ENCODE measurements at places on chromosomes 5 and 9.
A peak's percentile ranks its signal among the peaks of the same experiment; 100 is the strongest.

DNA sequence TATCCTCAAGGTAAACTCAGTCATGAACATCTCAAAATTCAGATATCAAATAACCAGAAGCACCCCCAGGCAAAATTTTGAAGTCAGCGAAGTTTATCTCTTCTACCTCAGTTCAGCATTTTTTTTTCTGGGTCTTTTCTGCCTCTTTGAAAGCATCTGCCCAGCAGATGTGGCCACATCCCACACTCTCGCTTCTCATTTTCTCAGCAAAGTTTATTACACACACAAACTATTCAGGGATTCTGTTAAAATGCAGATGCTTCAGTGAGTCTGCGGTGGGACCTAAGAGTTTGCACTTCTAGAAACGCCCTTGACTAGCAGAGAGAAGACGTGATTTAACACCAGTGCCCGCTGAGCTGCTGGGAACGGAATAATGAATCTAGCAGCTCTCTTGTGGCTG is 19.3 kb downstream of the RASEF start:
- DNase-seq: no peak

GRCh38 chr5:142107736-142108431 is 695 bp upstream of the NDFIP1 start:
- no peak for DNase-seq

DNA sequence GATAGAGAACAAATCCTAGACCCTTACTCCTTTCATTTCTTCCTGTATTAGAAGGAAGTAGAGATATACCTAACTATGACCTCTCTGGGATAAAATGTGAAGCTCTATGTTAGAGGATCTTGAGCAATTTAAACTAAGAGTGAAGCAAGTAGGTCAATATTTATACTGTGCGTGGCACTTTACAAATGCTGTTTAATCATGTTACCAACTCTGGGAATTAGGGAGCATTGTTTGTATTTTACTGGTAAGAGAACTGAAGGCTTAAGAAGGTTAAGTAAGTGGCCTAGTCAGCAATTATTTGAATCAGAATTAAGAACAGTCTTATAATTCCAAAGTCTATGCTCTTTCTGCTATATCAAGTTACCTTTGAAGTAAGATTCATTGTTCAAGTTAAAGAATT is 12.0 kb downstream of the TNC start:
- no peak for DNase-seq

DNA sequence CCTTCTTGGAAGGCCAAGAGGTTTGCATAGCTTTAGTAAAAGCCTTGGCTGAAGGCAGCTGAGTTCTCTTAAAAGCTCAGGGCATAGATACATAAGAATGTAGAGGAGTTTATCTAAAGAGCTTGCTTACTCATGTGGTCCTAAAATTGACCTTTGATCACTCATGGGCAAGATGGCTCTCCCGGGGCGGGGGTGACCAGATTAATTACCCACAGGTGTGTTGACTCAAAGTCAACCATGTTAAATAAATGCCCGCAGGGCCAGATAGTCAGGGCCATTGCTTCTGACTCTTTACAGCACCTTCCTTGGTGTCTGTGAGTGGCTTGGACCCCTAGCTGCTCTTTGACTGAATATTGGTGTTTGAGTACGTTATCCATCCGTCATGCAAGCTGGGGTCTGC is 33.1 kb upstream of the GHR start:
- DNase-seq: no peak

- DNase-seq: no peak
Measured at GRCh38 chr5:41457094-41457493, 53.3 kb downstream of the PLCXD3 start.

GRCh38 chr5:96329886-96330529 is 103.0 kb downstream of the PCSK1 start:
- no peak for DNase-seq

DNA sequence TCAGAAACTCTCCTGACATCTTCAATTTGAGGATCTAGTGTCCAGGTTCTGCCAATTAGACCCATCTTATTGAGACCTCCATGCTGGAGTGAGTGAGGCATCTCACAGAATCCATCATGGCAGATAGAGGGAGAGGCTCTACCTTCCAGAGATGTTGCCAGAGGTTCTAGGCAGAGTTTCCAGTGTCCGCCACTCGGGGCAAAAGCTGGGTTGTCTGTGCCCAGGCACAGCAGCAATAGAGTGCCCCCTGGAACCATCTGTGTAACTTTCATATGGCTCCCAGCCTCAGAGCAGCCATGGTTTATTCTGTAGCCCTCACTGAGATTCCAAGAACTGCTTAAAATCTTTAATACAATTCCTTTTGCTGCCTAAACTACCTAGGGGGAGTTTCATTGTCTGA is 16.6 kb upstream of the CCDC112 start:
- DNase-seq: no peak

- DNase-seq: no peak
Measured at GRCh38 chr5:132067941-132068808, 5.4 kb upstream of the CSF2 start.

GRCh38 chr9:129148463-129149204 is 29.4 kb downstream of the IER5L start:
- no peak for DNase-seq

- DNase-seq: peak; percentile 84
Measured at GRCh38 chr9:137034709-137035506, 3.0 kb upstream of the FUT7 start.

DNA sequence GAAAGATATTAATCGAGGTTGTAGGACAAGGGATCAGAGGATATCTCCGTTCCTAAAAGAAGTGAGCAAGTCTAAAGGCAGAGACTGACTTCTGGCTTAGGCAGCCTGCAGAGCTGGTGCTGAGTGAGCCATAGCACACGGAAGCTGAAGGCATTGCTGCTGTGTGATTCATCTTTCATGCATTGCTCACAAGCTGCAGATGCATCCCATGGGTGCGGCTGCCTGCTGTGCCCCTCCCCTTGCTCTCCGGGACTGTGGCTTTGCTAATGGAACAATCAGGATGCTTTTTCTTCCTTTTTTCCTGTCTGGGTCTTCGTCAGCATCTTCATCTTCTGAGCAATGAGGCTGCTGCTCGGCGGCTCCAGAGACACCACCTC is 341.4 kb downstream of the DIRAS2 start:
- DNase-seq: no peak

DNA sequence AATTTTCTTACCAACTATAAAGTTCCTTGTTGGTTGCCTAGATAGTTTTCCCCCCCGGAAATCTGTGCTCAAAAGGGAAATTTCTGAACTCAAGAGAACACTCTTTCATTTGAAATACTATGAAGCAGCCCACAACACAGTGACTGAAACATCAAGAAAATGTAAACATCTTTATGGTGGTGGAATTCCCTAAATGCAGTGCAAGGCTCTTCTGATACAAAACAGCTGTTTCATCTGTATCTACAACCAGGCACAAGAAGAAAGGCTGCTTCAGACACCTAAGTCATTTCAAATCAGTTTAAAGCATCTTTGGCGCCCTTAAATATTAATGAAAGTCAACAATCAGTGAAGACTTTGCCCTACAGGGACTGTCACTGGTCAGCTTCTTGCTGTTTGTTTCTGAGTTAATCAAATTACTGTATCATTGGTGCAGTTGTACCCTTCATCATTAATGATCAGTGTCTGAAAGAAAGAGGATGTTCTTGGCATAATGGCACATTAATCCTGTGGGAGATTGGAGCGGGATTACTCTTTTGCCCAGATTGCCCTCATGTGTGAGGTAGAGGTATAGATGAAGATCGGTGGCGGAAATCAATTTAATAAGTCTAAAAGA is 947.0 kb downstream of the NR2F1-AS1 start:
- no peak for DNase-seq

GRCh38 chr5:59264639-59265245 is 628.8 kb downstream of the PDE4D start:
- DNase-seq: no peak

DNA sequence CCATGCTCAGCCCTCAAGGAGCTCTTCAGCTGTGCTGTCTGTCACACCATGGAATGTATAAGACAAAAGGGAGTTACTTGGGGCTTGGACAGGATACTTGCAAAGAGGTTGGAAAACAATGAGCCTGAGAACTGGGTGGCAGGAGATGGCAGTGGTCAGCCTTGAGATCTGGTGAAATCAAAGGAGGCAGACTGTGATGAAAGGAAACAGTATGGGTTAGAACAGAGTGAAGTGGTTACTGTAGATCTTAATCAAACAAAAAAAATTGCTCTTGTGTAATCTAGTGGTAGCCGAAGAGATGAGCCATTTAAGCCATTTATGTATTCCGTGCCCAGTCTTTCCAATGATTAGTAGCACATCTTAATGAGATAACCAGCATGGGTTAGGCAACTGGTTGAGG is 142.2 kb downstream of the SV2C start:
- no peak for DNase-seq

GRCh38 chr5:114500756-114501155 is 138.9 kb downstream of the KCNN2 start:
- DNase-seq: no peak

GRCh38 chr5:159217236-159217635 is 7.9 kb upstream of the RNF145 start:
- DNase-seq: no peak

DNA sequence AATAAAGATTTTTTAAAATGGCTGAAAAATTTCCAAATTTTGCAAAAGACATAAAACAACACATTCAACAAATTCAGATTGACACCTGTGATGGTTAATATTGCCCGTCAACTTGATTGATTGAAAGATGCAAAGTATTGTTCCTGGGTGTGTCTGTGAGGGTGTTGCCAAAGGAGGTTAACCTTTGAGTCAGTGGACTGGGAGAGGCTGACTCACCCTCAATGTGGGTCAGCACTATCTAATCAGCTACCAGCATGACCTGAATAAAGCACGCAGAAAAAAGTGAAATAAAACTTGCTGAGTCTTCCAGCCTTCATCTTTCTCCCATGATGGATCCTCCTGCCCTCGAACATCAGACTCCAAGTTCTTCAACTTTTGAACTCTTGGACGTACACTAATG is 868.0 kb upstream of the CTNND2 start:
- DNase-seq: no peak

DNA sequence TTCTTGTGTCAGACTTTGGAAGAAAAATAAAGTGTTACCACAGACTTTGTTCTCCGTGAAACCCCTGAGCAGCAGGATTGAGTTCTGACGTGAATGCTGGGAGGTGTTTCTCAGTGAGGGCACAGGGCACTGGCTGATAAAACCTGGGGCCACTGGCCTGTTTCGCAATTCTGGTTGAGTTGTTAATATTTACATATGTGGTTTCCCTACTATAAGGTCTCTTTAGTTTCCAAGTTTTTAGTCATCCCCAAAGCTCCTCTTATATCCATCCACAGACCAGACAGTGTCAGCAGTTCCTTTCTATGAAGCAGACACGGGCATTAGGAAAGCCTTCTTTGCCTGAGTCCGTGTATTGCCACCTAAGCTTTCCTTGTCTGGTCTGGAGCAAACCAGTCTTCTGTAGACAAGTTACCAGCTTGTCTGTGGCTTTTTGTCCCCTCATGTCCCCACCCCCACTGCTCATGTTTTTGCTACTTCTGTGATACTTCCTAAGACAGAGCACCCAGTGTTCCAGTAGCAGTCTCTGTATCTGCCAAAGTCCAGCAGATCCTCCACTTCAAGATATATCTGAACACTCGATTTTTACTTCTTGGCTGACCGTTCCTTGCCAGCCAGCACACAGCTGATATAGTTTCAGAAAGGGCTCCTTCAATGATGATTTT is 42.0 kb downstream of the ACO1 start:
- no peak for DNase-seq

- DNase-seq: no peak
Measured at GRCh38 chr5:64285188-64286130, 119.8 kb downstream of the RNF180 start.

- no peak for DNase-seq
Measured at GRCh38 chr5:95720094-95720786, 10.9 kb upstream of the RHOBTB3 start.

DNA sequence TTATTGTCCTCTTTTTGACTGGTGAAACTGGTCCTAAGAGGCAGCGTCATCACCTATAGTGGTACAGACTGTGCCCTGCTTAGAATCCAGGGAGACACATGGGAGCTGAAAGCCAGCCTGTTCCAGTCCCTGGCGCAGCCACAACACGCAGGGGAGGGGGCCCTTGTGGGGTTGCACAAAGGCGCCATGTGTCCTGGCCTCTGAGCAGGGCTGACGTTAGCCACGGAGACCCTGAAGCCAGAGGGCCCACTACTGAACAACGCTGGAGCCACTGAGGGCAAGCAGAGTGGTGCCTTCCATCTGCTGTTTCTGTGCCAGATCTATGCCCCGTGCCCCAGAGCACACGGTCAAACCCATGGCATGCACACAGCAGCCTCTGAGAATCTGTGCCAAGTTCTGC is 147.3 kb downstream of the ACTL7B start:
- no peak for DNase-seq
